PC-9 (cell line): ENCODE measurements at places on chromosomes 2 and 18.

DNA sequence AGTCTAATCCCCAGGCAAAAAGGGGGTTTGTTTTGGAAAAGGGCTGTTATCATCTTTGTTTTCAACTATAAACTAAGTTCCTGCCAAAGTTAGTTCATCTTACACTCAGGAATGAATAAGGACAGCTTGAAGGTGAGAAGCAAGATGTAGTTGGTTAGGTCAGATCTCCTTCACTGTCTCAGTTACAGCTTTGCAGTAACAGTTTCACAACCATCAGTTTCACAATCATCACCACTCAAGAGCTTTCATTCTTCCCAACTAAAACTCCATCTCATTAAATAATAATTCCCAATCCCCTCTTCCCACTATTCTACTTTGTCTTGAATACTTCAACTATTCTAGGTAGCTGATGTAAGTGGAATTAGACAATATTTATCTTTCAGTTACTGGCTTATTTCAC lies 200.9 kb downstream of the NYAP2 start:
- DNase-seq, result no peak

DNA sequence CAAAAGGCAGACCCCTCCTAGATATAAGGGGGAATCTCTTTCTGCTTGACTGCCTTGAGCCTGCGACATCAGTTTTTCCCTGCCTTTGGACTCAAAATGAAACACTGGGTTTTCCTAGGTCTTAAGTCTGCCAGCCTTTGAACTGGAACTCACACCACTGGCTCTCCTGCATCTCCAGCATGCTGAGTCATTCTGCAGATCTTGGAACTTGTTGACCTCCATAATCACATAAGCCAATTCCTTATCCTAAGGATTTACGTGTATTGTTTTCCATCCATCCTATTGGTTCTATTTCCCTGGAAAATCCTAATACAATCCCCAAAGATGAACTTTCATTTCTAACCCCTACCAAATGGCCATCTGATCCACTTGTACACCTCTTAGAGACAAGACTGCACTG lies 88.0 kb downstream of the AFF3 start:
- no peak for DNase-seq

DNA sequence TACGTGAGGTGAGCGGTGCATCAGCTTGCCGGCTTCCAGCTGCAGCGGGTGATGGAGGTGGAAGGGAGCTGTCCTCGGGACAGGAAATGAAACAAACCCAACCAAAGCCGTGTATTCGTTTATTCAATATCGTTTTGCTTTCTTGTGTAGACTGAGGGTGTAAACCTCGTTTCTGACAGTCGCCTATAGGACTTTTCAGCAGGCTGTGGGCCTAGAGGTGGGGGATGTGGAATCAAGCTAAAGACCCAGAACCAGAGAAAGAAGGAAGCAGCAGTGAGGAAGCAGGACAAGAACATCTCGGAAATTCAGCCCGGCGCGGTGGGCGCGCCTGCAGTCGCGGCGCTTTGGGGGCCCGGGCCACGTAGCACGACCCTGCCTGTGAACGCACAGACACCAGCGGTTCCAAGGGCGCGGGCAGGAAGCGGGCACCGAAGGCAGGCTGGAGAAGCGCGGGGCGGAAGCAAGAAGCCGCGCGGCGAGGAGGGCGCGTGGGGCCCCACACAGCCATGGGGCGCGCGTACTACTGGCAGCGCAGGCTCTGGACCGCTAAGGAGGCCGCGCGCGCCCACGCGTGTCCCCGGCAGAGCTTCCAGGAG lies 755 bp upstream of the ATP9B start:
- no peak for DNase-seq

DNA sequence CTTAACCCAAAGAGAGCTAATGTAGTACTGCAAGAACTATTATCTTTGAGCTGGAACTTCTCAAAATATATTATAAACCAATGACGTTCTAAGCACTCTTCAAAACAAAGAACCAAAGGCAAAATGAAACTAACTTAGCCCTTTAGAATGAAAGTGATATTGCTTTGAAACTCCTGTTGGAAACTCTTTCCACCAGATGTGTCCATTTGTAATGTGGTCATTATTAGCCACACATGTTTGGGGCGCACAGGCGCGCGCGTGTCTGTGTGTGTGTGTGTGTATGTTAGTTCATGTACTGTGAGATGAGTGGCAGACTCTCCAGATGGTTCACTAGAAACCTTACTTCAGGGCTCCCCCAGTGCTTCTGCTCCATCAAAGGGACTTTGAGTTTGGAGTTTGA lies 323.4 kb downstream of the BCL11A start:
- no peak for DNase-seq

DNA sequence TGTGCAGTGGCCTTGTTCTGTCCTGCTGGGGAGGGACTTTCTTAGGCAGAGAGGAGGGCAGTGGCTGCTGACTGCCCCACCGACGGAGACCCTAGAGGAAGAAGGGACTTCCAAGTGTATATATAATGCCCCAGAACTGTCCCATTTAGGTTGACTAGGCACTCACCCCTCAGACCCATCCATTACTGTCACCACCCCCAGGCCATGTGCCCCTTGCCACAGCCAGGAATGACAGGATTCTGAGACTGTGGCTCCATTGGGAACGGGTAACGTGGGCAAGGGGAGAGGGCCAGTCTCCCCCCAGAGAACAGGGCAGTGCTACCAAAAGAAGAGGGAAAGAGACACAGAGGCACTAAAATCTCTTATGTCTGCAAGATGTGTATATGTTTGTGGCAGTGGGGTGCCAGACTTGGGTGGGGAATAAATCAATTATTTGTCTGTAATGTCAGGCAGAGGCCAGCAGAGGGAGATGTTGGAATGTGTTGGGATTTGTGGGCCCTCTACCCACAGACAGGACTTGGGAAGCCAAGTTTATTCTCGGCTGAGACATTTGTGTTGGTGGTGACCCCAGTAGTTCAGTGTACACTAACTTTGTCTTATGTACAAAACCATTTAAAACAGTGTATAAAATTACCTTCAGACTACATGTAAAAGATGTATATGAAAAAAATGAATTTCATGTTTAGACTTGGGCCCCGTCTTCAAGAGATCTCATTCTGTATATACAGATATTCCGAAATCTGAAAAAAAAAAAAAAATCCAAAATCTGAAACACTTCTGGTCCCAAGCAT lies 24.0 kb upstream of the TMEM37 start:
- DNase-seq, result peak; percentile 57

DNA sequence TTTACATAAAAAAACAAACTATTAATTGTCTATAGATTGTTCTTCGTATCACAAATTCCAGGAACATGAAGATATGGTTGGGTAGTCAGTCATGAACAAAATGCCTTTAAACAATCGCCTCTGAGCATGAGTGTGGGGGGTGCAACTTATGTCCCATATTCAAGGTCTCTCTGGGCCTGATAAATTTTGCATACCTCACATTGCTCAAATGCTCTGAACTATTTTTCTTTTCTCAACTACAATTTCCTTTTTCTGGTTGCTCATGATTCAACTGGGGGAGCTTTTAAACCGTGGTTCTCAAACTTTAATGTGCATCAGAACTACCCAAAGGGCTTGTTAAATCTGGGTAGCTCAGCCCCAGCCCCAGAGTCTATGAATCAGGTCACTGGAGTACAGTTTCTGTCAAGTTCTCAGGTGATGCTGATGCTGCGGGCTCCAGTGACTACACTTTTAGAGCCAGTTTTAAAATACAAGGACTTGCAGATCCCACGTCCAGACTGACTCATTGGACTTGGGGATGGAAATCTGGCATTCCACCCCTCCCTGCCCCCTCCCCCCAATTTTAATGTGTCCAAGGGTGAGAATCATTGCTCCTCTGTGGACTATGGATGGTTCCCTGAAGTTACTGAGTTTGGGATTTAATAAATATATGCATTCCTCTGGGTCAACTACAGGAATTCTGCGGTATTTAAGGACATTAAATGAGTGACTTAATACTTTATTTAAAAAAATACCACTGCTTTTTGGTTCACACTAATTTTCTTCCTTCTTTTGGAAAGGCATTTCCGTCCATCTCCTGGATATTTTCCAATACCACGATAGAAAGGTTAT lies 1.5 kb upstream of the GPD2 start:
- no peak for DNase-seq

DNA sequence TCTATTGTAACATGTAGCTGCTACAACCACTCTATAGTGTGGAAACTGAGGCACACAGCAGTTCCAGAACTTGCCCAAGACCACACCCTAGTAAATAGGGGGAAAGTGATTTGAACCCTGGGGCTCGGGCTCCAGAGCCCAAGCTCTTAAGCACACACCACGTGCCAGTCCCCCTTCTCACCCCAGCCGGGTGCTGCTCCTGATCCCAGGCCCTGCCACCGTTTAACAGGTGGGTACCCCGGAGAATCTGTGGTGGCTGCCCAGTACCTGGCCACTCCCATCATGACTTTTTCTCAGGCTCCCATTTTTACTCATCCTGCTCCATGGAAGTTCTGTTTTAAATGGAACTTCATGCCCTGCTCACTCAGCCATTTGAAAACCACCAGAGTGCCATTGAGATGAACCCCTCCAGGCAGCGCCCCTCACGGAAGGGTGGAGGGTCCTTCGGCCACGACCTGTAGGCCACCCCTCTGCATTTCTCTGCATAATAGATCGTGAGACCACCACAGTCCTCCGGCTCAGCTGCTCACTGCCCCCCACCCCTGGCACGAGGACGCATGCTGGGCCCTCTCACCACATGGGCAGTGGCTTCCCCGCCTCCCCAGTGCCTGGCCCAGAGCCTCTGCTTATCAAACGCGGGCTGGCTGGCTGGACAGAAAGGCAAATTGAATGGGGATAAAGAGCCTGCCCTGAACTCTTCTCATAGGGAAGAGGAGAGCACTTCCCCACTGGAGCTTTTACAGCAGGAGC lies 42.1 kb downstream of the TMEM37 start:
- no peak for DNase-seq

DNA sequence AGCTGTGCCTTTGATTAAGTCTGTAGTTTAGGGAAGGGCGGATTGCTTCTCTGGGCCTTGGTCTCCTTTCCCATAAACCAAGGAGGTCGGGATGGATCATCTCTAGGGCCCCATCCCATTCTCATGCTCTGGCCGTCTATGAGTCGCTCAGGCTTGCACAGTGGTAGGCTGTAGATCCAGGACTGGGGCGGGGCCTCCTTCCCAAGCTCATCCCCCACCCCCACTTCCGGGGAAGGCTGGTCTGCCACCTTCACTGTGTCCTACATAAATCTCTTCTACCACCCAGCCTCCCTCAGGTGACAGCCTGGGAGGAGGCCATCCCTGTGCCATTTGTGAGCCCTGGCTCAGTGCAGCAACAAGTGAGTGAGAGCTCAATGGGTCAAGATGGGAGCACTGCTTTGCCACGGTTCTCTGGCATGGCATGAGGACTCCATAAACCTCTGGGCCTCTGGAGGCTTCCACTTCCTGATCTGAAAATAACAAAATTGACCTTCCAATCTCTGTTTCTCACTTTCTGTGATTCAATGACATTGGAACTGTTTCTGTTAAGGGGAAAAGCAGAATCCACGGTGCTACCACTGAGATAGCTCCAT lies 68.5 kb downstream of the SUMO1 start:
- no peak for DNase-seq

DNA sequence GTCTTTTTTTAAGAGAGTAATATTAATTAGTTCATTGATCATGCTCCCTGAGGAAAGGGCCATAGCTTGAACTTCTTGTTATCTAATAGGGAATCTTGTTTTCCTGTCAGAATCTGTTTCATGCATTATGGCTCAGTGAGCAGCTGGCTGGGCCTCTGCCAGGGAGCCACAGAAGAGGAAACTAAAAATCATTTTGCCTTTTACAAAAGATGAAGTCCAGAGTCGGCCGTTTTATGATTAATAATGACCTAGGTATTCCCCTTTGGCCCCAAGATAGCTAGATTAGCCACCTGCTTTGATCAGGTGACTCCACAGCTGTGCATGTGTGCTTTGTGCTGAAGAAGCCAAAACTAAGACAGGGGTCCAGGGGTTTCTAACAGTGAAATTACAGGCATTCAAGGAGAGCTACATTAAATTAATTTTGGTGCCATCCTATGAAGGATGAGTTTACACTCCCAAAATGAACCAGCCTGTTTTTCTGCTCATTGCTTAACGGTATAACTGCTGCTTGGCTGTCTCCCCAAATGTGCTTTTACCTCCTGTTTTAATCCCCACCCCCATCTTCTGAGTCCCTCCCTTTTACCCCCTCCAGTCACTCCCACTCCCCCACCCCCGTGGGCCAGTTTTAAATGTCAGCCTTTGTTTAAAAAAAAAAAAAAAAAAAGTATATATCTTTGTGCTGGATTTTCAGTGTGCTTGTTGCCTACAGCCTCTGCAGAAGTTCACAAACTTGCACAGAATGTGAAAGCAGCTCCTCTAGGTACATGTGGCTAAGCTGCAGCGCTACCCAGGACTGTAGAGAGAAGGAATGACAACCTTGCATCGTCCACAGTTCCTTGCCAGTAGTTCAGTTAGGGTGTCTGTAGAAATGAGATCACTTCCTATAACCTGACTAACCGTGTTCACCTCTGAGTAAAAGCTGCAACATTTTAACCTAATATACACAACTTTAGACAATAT lies 93.1 kb downstream of the CABLES1 start:
- DNase-seq, result no peak

GRCh38 chr18:11984091-11984490 lies 2.8 kb downstream of the IMPA2 start:
- no peak for DNase-seq

DNA sequence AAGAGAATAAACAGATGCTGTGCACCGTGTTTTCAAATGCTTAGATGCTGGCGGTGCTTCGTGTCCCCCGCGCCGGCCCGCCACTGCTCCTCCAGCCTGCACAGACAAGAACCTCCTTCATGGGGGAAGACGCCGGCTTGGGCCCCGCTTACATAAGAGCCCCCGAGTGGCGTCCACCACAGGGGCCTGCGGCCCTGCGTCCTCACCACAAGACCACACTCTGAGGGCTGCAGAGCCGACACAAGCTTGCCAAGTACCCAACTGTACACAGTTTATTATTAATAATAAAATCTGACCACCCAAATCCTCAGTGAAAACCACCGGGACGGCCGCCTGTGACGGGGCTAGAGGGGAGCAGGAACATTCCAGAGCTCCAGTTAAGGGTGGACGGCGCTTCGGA lies 232.2 kb downstream of the HDAC4 start:
- no peak for DNase-seq

DNA sequence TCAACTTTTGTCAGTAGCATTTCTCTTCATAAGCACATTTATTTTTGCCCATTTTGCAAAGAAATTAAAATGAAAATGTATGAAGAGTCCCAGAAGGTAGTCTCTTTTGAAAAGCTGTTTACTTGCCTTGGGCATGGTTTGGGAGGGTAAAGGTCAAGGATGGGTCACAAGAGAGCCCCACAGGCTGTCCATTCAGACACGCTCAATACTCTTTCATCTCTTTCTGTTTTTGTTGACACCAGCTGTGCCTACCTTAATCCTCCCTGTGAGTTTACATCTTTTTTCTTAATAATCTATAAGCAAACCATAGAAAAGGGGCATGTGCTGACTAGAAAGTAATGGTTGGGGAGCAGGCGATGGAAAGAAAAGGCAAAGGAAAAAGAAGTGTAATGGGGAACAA lies 49.6 kb upstream of the KLF7 start:
- DNase-seq, result no peak

- DNase-seq, result no peak
Measured at GRCh38 chr2:124533226-124533954, 508.3 kb downstream of the CNTNAP5 start.

- DNase-seq, result no peak
Measured at GRCh38 chr2:169047256-169048250, 16.4 kb upstream of the ABCB11 start.

- peak; percentile 93 for DNase-seq
Measured at GRCh38 chr2:121197369-121198091, 87.5 kb downstream of the TFCP2L1 start.
